Esophagus squamous epithelium (tissue), 5 donors: ENCODE measurements at places on chromosomes 7 and 10.

DNA sequence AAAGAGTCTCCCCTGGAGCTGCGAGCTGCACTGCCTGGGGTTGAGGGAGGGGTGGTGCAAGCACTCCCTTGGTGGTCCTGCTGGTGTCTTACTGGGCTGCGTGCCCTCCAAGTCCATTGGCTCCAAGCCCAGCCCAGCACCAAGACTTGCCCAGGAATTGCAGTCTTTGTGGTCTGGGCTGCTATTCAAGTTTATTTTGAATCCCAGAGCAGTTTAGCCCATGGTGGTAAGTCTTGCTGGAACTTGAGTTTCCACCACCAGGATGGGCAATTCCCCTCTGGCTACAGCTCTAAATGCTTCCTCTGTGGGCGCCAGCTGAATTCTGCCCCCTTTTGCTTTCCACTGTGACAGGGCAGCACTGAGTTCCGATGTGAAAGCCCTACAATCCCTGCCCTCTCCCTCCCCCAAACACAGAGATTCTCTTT, 25.1 kb downstream of the GALNT11 start:
- DNase-seq = no peak

DNA sequence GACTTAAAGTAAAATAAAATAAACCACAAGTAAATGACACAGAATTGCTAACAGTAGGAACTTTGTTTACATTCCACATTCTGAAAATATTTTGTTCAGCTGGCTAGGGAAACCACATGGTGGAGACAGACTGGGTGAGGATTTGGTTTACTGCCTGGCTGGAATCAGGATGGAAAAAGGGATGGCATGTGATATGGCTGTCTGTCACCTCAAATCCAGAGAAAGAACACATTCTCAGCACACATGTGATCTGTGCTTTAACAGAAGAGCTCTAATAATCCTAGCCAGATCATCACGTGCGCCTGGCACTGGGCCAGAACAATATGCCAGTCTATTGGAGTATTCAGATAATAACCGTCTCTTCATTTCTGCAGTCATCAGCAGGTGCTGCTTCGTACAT, 90.9 kb upstream of the PIP4K2A start:
- no peak for DNase-seq

DNA sequence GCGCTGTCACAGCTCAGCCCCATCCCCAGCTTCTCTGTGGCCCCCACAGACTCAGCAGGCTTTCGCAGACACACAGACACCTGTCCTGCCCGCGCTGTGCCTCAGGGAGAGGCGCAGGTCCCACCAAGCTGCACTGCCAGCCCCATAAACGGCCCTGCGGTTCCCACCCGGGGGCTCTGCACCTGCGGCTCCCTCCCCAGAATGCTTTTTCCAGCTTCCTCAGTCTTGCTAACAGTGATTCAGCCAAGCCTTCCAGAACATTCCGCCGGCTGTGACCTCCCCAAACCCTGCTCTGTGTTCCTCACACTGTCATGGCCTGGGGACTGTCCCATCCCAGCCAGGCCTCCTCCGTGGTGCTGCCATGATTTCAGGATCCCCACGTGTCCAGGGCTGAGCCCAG, 27.8 kb upstream of the TNRC18 start:
- no peak for DNase-seq

DNA sequence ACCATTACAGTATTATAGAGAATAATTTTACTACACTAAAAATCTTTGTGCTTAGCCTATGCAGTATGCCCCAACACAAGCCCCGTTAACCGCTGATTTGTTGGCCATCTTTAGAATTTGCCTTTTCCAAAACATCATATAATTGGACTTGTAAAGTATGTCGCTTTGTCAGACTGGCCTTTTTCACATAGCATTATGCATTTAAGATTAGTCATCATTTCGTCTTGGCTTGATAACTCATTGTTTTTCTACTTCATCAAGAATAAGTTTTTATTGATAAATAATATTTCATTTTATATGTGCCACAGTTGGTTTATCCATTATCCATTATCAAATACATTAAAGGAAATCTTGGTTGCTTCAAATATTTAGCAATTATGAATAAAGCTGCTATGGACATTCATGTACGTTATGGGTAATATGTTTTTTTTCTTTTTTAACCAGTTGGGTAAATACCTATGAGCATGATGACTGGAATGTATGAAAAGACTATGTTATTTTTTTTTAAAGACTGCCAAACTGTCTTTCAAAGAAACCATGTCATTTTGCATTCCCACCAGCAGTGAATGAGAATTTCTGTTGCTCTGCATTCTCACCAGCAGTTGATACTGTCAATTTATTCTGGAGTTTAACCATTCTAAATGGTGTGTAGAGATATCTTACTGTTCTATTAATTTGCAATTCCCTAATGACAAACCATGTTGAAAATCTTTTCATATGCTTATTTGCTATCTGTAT, 273.1 kb upstream of the KCND2 start:
- DNase-seq = no peak

DNA sequence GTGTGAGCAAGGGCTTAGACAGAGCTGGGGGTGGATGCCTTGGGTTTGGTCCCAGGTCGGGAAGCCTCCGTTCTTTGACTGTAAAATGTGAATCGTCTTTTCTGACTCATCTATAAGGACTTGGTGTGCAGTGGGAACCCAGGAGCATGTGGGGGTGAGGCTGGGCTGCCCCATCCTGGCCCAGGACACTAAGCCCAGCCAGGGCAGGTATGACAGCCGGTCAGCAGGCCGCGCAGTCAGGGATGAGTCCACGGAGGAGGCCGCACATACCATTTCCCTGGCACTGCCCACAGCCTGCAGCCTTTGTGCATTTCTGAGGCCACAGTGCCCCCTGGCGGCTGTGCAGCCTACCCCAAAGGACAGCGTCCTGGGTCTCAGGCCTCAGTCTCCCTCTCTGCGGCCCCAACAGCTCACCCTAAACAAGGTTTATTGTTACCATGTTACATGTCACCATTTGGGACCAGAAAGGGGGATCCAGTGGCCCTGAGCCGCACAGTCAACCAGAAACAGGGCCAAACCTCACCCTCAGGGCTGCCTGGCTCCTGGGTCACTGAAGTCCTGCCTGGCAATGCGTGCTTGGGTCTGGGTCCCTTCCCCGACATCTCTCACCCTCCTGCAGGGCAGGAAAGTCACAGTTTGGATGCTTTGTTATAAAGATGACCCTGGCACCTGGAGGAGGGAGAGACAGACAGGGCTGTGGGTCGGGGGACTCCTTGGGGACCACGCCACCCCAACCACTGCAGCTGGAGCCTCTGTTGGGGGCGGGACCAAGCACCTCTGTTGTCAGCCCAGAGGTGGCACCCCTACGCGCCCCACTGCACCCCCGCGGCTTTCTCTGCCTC, 14.4 kb upstream of the SH2B2 start:
- no peak for DNase-seq

GRCh38 chr10:102157224-102157623, 5.0 kb downstream of the NOLC1 start:
- DNase-seq = no peak

DNA sequence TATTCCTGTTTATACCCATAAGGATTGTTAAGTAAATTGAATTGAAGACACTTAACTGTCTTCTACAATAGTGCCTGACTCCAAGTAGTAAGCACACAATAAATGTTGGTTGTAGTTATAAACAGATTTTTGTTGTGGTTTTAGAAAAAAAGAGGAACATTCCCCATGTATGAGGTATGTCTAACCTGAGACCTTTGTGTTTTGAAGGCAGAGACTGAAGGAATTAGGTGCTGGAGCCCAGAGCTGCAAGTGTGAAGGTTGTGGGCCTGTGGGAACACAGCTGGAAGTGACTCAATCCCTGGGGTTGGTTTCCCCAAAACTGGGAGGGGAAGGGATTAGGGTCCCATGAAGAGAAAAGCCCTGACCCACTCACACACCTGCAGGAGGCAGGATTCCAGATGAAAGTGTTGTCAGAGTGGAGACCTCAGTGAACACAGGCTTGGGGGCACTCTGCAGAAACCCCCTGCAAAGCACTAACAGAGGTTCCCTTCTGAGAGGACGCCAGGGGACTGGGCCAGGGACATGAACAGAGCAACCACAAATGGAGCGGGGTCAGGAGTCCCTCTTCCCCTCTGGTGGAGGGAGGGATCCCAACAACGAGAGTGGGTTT, 265.1 kb upstream of the KLF14 start:
- no peak for DNase-seq

GRCh38 chr7:47225387-47226131, 356.4 kb downstream of the TNS3 start:
- DNase-seq = no peak

GRCh38 chr7:84047085-84047484, 147.5 kb downstream of the SEMA3A start:
- DNase-seq = no peak

GRCh38 chr7:101868191-101868950, 50.9 kb downstream of the CUX1 start:
- DNase-seq = no peak

- no peak for DNase-seq
These were observed 8.2 kb downstream of the EGFR start for GRCh38 chr7:55026867-55027490.

DNA sequence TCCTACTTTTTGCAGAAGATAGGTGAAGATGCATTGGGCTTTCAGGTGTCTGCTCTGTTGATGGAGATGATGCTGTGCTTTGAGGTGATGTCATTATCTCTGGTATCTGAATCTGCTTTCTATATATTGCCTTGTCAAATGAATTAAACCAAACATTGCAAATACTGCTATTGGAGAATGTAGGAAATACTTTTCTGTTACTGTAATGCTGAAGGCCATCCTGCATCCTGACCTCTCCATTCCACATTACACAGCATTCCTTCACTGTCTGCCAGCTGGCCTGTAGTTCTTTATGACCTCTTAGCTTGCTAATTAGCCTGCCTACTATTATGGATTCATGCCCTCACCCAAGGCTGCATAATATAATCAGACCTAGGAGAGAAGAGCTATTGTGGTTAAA, 73.2 kb downstream of the VCL start:
- no peak for DNase-seq

DNA sequence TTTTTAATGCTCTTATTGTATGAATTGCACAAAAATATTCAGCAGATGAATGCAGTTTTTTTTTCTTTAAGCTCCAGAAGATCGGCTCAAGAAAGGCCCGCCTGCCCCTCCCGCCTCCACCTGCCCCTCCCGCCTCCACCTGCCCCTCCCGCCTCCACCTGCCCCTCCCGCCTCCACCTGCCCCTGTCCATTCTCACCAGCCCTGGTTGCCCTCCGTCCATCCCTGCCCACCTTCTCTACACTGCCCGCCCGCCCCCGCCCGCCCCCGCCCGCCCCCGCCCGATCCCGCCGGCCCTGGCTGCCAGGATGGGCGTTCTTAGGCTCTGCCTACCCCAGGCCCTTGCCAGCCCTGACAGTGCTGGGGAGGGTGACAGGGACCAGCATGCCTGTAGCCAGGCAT, 67.4 kb downstream of the GLRX3 start:
- no peak for DNase-seq

- no peak for DNase-seq
These were observed 120.4 kb upstream of the RAB11FIP2 start for GRCh38 chr10:118167056-118167700.

DNA sequence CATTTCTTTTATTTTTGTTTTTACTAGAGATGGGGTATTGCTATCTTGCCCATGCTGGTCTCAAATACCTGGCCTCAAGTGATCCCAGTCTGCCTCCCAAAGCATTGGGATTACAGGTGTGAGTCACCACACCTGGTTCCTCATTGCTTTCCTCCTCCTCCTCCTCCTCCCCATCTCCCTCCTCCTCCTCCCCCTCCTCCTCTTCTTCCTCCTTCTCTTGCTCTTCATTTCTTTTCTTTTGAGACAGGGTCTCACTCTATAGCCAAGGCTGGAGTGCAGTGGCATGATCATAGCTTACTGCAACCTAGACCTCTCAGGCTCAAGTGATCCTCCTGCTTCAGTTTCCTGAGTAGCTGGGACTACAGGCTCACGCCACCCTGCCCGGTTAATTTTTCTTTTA, 22.2 kb downstream of the LRRC20 start:
- no peak for DNase-seq

DNA sequence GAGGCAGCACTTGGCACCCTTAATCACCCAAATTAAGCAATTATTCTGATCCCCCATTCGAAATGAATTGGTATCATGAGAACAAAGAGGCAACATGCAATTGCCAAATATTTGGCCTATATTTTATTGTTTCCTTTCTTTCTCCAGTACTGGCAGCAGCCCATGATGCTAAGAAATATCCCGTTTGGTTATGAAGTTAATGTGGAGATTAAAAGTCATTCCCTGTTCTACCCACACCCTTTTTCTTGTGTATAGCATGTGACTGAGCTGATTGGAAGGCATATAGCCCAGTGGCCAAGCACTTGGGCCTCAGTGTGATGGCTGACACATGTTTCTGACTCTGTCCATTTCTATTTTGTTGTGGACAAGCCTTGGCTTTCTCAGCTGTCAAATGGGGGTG, 692.3 kb upstream of the GALNT17 start:
- no peak for DNase-seq

- DNase-seq = no peak
These were observed 169.4 kb downstream of the ARHGAP12 start for GRCh38 chr10:31759124-31759798.

- DNase-seq = no peak
These were observed 273.1 kb downstream of the TNS3 start for GRCh38 chr7:47308808-47309207.

GRCh38 chr10:58341947-58342346, 7.1 kb downstream of the UBE2D1 start:
- no peak for DNase-seq

GRCh38 chr10:17290226-17290625, 62.2 kb downstream of the VIM start:
- no peak for DNase-seq

- no peak for DNase-seq
These were observed 1.3 kb downstream of the LDB1 start for GRCh38 chr10:102118867-102119266.

GRCh38 chr7:142867398-142868187, 12.7 kb downstream of the EPHB6 start:
- no peak for DNase-seq

DNA sequence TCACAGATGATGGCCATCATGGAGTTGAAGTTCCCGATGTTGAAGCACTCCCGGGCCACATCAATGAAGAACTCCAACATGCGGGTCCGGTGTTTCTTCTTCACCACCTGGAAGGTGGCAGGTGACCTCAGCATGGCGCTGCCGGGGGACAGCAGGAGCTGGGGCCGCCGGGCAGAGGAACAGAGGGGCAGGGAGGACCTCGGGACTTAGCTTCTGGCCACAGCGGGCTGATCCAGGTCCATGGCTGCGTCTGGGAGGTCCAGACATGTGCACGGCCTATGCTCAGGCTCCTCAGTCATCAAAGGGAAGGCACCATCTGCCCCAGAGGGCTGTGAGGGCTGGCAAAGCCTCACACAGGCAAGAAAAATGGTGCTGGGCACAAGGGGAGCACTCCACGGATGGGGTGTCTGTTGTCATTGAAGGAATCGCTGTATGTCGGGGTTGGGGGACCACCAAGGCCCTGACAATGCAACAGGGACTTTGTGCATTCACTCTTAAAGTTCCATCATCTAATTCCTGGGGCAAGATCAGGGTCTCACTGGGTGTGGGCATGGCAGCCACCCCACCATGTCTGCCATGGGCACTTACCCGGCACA, 60.9 kb downstream of the CSGALNACT2 start:
- no peak for DNase-seq

- DNase-seq = no peak
These were observed 25.6 kb upstream of the GRID1 start for GRCh38 chr10:86391986-86392722.

- DNase-seq = no peak
These were observed 3.7 kb downstream of the PLXNA4 start for GRCh38 chr7:132572526-132572925.

GRCh38 chr10:122363722-122364463, 10.6 kb upstream of the PLEKHA1 start:
- no peak for DNase-seq

GRCh38 chr10:120260456-120260855, 196.6 kb upstream of the PLPP4 start:
- no peak for DNase-seq

- DNase-seq = no peak
These were observed 96.6 kb downstream of the TAX1BP1 start for GRCh38 chr7:27836536-27836935.
